Activated CD8-positive, alpha-beta memory T cell treated with anti-CD3 and anti-CD28 coated beads for 4 hours (primary cell): ENCODE measurements at places on chromosomes 6 and 20.

- no peak for DNase-seq
Observed at GRCh38 chr6:44441091-44441855, 53.8 kb downstream of the CDC5L start.

- DNase-seq = no peak
Observed at GRCh38 chr6:17589406-17590096, 10.6 kb upstream of the FAM8A1 start.

DNA sequence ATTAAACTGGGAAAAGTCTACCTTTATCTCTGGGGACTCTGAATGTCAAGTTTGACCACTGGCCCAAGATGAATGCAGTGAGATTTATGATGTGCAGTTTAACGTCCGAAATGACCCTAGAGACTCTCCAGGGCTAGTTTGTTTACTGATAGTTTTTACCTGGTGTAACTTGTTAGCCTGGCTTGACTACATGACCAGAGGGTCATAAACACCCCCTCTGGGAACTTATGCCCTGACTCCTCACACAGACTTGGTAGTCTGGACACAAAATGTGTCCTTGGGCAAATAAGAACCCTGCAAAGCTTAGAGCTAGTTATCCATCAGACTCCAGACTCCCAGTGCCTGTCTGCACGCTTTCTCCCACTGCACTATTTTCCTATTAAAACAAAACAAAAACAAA lies 606.5 kb downstream of the HACE1 start:
- no peak for DNase-seq

- DNase-seq = no peak
Observed at GRCh38 chr6:150755524-150755923, 110.0 kb upstream of the MTHFD1L start.

- DNase-seq = no peak
Observed at GRCh38 chr6:106749609-106750008, 120.2 kb downstream of the QRSL1 start.

DNA sequence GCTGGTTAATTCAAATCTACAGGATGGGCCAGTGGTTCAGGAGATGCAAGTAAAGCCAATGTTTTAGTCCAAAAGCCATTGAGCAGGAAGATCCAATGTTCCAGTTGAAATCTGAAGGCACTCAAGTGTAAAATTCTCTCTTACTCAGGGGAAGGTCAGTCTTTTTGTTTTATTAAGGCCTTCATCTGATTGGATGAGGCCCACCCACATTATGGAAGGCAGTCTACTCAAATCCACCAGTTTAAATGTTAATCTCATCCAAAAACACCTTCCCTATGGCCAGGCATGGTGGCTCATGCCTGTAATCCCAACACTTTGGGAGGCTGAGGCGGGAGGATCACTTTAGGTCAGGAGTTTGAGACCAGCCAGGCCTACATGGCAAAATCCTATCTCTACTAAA lies 31.3 kb upstream of the BEND6 start:
- DNase-seq = no peak

GRCh38 chr6:7241709-7242645 lies 71.0 kb downstream of the SSR1 start:
- DNase-seq = no peak

GRCh38 chr6:73898599-73898998 lies 202.6 kb downstream of the CD109 start:
- DNase-seq = no peak

GRCh38 chr6:54990001-54990400 lies 143.4 kb downstream of the FAM83B start:
- no peak for DNase-seq

- DNase-seq = no peak
Observed at GRCh38 chr6:2746557-2747061, 4.1 kb downstream of the MYLK4 start.

DNA sequence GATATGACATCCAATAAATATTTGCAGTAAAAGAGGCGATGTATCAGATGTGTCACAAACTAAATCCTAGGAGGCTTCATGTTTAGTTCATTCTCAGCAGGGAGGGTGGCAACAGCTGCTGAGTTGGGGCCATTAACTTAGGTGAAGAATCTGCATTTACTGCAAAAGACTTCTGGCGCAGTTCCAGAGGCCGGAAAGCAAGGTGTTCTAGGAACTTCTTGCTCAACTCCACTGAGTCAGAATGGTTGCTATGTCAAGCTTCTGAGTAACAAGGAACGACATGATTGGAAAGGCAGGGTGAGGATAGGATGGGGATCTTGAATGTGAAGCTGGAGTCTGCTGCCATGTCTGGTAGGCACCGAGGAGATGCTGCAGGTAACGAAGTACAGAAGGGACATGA lies 11.7 kb downstream of the ADNP start:
- DNase-seq = no peak

DNA sequence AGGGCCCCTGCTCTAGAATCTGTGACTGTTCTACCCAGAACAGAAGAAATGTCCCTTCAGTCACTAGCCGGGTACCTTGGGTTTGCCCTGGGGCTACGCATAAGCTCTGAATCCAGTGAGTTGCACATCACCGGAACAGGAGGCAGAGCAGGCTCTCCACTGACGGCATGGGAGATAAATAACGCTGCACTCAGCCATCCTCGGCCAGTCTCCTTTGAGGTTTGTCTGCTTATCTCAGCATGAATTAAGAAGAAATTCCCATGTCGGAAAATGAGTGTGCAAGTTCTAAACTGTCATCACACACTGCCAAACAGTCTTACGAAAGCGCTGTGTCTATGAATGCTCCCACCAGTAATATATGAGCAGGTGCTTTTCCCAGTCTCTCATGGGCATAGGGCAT lies 90.8 kb downstream of the FAM50B start:
- no peak for DNase-seq

DNA sequence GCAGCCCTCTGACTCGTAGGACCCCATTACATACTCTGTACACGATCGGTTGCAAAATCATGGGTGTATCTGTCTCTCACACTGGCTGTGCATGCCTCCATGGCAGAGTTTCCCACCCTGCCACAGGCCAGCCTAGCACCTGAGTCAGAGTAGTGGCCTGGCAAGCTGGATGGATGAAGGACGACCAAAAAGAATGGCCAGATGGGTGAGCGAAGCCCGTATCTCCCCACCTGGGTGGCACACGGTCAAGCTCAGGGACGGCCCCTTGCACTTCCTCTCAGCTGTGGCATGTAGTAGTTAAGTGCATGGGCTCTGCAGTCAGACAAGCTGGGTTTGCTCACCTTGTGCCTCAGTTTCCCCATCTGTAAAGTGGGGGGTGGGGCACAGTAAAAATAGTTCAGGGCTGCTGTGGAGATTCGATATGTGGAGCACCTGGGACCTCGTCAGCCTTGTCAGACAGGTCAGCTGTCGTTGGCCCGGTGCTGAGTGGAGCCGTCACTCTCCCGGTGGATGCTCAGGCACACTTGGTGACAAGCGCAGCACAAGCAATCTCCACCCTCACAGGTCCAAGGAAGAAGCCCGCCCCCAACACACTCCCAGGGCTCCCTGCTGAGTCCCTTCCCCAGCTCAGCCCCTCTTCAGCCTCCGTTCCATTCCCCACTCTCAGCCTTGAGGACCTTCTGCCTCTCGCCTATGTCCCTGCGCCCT lies 12.6 kb downstream of the CPNE5 start:
- no peak for DNase-seq

GRCh38 chr6:43687079-43687436 lies 533 bp downstream of the MRPS18A start:
- no peak for DNase-seq

GRCh38 chr20:62191781-62192559 lies 9.1 kb downstream of the MTG2 start:
- DNase-seq = no peak
